ENCODE measurements at places on chromosomes 7 and 10.

- DNase-seq: no peak
Observed at GRCh38 chr7:138352570-138353461, 107.2 kb upstream of the TRIM24 start.

DNA sequence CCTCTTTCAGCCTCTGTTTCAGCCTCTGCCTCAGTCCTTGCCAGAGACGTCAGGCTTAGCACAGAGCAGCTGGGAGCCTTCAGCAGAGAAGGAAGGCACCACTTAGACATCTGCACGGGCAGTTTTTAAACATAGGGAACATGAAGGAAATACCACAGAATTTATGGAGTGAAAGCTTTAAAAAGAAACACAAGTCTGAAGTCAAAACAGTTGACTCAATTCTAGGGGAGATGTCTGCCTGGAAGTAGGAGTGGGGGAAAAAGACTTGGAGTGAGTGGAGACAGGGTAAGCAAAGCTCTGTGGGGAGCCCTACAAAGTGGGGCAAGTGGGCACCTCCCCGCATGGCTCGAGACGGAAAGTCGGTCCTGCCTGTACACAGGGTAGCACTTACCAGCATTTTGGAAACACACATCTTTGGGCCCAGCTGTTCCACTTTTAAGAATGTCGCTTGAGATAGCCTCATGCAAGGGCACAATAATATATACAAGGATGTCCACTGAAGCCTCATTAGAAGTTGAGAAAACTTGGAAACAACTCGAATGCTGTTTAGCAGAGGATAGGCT, 5.0 kb upstream of the TBXAS1 start:
- DNase-seq: peak; percentile 68

DNA sequence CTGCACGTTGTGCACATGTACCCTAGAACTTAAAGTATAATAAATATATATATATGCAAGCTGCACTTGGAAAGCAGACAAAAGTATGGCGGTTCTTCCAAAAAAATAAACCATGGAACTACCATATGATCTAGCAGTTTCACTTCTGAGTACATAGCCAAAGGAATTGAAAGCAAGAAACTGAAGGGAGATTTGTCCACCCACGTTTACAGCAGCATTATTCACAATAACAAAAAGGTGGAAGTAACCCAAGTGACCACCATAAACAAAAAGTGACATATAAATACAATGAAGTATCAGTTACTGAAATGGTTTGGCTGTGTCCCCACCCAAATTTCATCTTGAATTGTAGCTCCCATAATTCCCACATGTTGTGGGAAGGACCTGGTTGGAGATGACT, 525.3 kb upstream of the CELF2 start:
- no peak for DNase-seq

- no peak for DNase-seq
Observed at GRCh38 chr7:139699640-139700504, 77.9 kb downstream of the HIPK2 start.

DNA sequence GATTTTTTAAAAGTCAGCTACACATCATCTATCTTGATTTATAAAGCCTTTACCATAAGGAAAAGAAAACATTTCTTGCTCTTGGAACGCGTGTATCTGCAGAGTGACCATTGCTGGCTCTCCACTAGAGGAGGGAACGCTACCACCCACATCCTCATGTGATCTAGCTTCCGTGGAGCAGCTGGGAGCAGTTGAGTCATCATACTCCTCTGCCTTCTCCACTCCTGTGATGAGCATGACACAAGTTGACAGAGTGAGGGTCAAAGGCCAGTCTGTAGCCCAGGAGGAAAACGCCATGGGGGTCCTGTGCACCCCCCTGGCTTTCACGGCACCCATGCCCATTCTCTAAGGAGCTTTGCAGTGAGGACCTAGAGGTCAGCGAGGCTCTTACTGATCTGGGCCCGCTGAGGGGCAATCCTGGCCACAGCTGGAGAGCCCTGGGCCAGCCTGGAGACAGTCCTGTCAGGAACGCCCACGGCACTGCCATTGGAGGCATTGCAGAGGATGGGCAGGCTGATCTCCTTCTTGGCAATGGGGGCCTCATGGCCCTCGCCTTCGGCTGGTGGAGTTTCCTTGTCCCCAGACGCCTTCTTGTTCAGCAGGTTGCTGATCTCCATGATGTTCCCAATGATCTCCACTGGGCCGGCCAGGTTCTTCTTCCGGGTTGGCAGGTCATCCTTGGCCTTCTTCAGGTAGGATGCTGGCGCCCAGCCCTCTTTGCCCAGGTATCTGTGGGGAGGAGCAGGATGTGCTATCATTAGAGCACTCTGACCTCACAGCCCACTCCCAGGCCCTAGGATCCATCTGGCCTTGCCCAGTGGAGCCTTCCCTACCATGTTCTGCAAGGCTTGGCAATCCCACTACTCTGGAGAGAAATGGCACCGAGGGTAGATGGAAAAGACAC, 119.2 kb downstream of the NEURL1 start:
- DNase-seq: peak; percentile 54

- no peak for DNase-seq
Observed at GRCh38 chr10:35448687-35449662, 112.7 kb downstream of the CCNY start.

GRCh38 chr7:38057829-38058228, 120.2 kb upstream of the STARD3NL start:
- DNase-seq: no peak

- no peak for DNase-seq
Observed at GRCh38 chr7:66779669-66780409, 39.3 kb downstream of the RABGEF1 start.

- DNase-seq: no peak
Observed at GRCh38 chr10:34626158-34626880, 188.8 kb downstream of the PARD3 start.

GRCh38 chr7:33815336-33815735, 90.0 kb upstream of the BMPER start:
- no peak for DNase-seq

DNA sequence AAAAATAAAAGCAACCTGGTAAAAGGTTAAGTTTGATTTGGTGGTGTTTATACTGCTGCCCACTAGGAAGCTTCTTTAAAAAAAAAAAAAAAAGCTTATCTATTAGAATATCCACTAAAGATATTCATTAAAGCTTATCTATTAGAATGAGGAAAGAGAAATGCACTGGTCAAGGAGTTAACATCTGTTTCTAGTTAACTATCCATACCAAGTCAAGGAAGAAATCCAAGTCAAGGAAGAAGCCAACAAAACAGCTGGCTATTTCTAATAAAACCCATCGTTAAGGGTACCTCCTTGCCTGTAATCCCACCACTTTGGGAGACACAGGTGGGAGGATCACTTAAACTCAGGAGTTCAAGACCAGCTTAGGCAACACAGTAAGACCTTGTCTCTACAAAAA, 82.6 kb downstream of the JMJD1C start:
- DNase-seq: no peak

DNA sequence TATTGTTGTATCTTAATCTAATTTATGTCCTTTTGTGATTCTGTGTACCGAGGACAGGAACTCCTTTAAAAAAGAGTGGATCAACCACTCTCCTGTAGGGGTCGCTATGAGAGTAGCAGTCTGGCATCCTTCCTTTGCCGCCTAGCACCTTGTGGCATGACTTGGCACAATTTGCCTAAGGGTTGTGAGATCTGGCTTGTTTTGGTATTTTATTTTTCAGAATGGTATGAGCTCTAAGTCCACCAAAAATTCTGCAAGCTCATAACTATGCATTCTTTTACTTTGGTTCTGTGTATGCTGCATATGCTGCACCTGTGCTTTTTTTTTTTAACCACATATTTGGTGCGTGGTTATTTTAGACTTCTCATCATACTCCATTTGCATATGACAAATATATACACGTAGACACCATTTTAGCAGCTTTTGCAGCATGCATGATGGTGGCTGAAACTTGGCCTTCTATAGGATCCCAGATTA, 112.8 kb downstream of the CDK14 start:
- no peak for DNase-seq

- no peak for DNase-seq
Observed at GRCh38 chr10:130054021-130054420, 56.6 kb downstream of the C10orf143 start.

DNA sequence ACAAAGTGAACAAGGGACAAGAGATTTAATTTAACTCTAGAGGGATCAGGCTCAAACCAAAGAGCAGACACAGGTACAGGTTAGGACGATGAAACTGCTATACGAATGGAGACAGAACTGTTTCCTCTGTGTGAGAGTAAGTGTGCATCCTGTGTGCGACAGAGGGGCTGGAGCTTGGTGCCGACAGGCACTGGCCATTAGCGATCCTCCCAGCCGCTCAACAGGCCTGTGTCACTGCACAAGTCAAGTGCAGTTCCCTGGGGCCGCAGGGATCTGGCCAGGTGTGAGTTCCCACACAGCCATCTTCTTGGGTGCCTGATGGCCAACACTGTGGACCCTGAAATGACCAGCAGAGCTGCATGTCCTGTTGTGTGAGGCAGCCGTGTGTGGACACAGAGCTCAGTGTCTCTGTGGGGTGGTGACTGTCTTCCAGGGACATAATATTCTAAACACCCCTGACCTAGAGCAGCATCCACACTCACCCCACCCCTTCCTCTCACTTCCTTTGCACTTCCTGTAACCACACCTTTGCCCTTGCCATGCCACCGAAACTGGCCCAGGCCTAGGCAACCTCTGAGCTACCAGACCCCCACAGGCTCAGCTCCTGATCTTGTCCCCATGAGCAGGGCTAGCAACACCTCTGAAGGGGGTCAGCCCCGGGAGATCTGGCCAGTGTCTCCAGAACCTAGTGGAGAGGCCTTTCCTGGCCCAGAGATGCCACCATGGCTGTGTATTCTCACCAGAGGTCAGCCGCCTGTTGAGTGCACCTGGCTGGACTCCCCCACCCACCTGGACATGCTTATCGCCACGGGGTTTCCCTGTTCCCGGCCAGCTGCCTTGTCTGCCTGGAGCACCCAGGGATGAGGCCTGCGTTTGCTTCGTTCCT, 11.7 kb upstream of the TBRG4 start:
- no peak for DNase-seq

DNA sequence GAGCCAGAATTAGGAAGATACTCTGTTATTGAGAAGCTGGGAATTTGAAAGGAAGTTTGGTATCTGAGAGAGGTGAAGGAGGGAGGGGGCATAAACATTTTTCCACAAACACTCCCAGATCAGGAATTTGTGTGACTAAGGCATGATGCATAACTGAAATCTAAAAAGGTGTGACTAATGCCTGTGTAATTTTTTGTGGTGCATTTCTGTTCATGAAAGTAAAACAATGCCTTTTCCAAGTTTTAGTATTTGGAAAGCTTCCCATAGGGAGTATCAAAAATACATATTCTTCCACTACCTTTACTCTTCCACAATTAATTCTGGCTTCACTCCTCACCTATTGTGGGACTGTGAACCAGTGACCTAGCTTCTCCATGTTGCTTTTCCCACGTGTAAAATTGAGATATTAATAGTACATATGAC, 56.4 kb upstream of the CAV2 start:
- DNase-seq: peak; percentile 82

DNA sequence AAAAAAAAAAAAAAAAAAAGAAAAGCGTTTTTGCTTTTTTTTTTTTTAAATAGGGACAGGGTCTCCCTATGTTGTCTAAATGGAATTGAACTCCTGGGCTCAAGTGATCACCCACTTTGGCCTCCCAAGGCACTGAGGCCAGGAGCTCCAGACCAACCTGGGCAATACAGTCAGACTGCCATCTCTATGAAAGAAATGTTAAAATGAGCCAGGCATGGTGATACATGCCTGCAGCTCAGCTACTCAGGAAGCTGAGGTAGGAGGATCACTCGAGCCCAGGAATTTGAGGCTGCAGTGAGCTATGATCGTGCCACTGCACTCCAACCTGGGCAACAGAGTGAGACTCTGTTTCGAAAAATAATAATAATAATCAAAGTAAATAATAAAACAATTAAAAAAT, 16.5 kb upstream of the LMTK2 start:
- DNase-seq: no peak

DNA sequence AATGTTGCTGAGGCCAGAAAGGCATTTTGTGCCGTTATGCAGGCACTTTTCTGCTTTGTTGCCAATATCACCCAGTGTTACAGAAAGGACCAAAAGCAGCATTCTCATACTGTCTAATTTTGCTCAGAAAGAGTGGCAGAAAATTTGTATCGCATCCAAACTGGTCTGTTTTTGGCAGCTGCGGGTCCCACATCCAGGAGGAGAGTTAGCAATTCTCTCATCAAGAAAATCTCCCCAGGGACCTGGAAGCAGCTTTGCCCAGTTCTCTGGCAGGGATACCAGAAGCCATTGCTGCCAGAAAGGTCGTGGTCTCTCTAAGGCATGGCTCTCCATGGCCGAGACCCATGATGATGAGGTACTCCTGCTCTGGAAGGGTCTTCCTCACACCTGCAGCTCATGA, 489.2 kb upstream of the ZMIZ1 start:
- DNase-seq: no peak
